Left cardiac atrium (tissue), 4 donors: ENCODE measurements at places on chromosomes 5 and 9.

- DNase-seq: peak; percentile 13
Measured at GRCh38 chr5:1515311-1515920, 8.3 kb downstream of the LPCAT1 start.

DNA sequence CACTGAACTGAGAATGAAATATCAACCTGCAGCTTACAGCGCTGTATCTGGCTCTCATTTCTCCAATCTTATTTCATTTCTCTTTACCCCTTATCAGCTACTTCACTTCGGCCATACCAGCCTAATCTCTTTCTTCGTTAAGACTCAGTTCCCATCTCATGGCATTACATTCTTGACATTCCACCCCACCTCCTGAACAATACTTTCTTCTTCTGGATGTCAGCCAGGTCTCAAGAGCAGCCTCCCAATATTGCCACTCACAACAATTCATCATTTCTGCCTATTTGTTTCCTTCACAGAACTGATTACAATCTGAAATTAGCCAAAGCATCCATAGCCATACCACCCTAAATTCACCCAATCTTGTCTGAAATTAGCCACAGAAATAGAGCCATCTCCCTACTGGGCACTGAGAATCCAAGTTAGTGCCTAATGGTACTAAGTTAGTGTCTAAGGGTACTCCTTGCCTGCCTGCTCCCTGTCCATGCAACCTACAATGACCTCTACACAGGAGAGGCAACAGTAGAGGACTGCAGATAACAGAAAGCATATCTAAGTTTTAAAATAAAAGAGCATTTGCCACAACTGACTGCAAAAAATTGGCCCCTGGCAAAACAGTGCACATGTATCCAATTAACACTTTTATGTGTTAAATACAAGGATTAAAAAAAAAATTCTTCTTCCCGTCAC lies 35.2 kb downstream of the SETX start:
- DNase-seq: no peak

DNA sequence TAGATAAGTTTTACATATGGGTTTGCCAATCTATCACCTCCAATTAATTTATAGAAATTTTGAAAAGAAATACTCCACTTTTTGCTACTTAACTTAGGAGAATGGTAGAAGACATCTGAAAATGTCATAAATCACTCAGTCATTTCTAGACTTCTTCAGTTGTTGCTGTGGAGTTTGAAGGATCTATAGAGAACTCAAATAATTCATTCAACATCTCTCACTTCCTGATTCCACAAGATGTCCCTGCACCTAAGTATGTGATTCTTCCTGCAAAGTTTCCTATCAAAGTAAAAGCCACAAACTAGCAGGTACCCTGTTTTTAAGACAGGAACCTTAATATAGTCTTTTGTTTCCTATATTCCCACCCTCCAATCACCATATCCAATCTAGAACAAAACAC lies 297.1 kb upstream of the ATP10B start:
- DNase-seq: no peak

- no peak for DNase-seq
Measured at GRCh38 chr5:14420101-14420811, 161.3 kb upstream of the OTULINL start.

DNA sequence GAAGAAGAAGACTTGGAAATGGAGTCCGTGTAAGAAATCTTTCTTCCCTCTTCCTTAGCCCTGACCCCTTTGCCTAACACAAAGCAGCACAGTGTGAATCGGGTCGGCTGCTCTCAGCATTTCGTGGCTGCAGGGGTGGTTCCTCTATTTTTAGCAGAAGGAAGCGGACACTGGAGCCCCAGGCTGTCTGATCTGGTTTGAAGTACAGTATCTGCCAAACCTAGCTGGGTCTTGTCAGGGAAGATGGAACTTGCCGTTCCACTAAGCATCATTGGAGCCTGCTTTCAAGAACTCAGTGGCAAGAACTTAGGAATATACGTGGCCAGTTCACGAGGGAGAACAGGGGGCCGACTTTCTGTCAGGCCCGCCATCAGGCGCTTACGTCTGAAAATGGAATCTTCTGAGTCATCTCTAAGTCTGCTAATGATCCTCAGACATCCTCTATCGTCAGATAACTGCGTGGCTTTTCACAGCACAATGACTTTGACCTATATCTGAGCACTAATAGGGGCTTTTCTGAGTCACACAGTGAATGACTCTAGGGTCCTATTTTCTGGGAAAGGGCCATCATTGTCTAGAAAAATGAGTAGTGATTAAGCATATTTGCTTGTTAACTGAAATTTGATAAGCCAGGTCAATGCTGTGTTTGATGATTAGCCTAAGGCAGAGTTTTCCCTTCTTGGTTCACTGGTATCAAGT lies 43.3 kb upstream of the NCS1 start:
- peak; percentile 55 for DNase-seq

GRCh38 chr5:37938076-37938852 lies 98.4 kb upstream of the GDNF start:
- DNase-seq: no peak

GRCh38 chr9:1129382-1129781 lies 79.2 kb downstream of the DMRT2 start:
- no peak for DNase-seq

DNA sequence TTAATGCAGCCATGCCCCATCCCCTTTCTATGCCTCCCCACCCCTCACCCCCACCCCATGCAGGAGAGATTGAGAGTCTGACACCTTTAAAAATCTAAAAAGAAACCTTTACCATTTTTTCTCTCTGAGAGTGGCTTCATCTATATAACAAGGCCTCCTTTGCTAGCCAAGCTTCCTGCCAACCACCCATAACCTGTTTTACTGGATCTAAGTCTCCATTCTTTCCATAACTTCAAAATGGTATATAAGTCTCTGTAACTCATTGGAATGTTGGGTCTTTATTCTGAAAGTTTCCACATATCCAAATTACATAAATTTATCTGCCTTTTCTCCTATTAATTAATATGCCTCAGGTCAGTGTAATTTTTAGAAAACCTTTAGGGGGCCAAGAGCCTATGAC lies 1174.0 kb downstream of the MAT2B start:
- DNase-seq: no peak

GRCh38 chr9:29556317-29556716 lies 1983.0 kb upstream of the C9orf72 start:
- DNase-seq: no peak

GRCh38 chr9:37382161-37382981 lies 40.1 kb upstream of the GRHPR start:
- DNase-seq: no peak

GRCh38 chr9:100619194-100619593 lies 41.3 kb downstream of the CAVIN4 start:
- no peak for DNase-seq

- DNase-seq: no peak
Measured at GRCh38 chr5:5306696-5307095, 115.8 kb upstream of the ICE1 start.

DNA sequence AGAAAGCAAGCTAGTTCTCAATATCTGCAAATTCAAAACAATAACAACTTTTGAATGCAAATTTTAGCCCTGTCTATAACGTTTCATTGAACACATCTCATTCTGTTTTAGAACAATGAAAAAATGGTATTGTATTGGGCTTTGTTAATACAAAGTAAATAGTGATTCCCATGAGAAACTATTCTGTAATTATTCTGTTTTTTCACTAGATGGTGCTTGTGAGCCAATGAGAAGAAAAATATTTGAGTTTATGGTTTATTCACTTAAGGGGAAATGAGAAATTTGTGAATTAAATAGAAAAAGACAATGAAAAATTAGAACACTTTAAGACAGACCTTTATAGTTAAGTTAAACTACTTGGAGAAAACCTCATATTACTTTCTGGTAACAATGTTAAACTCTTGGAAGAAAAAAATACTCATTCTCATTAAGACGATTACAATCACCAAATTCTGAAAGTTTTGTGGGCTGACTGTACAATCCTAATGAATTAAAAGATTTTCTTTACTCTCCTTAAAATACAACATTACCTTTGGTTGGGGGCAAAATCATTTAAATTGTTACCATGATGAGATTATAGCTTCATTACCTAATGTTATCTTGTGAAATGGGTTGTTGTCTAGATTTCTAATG lies 127.0 kb downstream of the NNT start:
- DNase-seq: no peak

DNA sequence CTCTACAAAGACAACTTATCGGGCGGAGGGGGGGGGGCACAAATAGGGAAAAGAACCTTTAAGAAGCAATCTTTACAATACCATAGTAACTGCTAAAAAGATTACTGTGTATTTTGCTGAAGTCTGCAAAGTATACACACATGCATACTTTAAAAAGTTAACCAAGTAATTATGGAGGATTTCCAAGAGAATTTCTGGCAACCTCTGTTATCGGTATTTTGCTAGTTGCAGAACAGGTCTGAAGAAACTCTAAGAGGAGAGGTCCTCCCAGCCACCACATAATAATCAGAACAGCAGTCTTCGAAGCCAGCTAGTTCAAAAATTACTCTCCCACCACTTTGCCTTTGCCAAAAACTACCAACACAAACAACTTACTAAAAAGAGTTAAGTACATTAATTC lies 56.1 kb downstream of the UBAP2 start:
- no peak for DNase-seq

- DNase-seq: no peak
Measured at GRCh38 chr5:66570201-66570600, 26.0 kb upstream of the MAST4 start.

DNA sequence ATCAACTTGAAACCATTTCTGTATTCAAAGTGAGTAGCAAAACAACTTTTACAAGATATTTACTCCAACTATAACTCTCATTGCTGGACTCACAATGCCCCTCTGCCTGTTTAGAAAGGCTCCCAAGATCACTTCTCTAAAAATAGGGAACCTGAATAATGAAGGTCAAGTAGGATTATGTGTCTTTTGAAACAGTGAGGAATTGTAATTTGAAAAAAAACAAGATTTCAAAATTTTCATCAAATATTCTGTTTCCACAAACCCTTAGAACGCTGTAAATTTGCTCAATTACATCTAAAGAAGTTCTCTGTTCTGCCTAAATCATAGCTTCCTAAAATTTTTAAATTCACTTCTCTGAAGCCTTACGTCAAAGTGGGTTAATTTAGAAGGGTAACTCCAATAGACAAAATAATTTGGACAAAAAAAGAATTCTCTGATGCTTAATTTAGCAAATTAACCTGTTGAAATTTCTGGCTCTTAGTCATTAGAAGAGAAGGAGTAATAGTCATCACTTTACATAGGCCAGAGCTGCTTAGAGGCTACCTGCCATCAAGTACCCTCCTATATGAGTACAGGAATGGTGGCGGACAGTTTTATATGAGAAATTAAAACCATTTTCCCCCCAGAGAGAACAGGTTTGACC lies 4.0 kb downstream of the ELL2 start:
- DNase-seq: no peak

DNA sequence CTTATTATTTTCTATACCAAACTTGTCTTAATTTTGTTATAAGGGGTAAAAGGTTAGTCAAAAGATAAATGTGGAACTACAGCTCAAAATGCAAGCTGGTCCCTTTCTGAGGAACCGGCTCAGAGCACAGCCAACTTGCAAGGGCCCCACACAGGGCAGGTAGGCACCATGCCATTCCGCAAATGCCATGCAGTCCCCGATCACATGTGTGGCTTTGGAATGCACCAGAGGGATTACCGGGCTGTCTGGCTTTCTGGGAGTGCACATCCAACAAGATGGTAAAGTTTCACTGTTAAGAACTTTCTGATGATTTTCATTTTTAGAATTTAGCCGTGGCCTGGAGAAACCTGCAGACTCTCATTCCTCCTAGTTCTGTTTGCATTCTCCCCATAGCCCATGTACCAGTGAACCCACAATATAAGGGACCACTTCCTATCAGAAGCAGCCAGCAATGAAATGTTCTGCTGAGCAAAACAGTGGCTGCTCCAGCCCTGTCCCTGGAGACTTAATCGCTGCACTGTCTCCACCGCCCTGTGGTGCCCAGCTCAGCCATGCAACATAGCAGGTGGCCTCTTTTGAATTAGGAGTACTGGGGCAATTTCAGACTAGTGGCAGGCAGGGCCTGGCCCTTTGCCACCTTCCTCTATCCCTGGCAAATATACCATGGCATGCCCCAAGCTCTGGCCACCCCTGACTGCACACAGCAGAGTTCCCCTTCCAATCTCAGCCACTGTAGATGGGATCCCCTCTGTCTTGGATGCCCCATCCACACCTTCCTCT lies 11.4 kb downstream of the SHB start:
- DNase-seq: no peak

GRCh38 chr5:128212191-128212806 lies 128.7 kb downstream of the SLC12A2 start:
- no peak for DNase-seq

DNA sequence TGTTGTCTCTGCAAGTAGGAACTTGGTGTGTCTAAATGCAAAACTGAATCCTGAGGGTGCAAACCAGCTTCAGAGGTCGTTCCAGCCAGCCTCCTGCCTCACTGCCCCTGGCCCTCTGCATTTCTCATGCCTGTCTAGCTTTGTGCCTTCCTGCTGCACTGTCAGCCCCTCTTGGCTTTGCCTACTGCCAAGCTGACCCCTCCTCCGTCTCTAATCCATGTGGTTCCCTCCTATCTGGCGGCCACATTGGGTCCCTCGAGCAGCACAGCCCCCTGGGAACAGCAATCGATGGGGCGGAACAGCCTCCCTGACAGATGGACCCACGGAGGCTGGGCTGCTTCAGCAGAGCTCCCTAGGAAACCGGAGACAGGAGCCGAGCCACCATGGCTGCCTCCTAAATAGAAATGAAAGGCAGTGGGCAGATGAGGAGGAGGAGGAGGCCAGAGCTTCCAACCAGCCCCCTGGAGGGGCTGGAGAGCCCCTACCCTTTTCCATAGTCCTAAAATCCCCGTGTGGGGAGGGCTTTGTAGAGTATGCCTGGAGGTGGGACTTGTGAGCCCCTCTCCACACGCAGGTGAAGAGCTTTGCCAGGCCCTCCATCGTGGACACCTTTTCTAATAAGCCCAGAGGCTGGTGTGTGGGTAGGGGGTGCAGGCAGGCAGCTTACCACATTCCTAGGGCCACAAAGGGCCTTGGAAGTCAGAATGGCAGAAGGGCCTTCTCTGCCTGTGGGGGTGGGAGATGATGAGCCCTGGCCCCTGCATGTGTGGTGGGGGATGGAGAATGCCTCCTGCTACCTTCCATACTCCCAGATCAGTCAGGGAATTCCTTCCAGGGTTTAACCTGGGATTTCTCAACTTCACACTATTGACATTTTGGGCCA lies 9.2 kb upstream of the CXXC5 start:
- DNase-seq: no peak

- no peak for DNase-seq
Measured at GRCh38 chr5:115450741-115451140, 93.8 kb downstream of the FEM1C start.

GRCh38 chr5:139063664-139064054 lies 134.5 kb downstream of the SIL1 start:
- no peak for DNase-seq

GRCh38 chr5:111142932-111143331 lies 50.8 kb downstream of the WDR36 start:
- DNase-seq: no peak

DNA sequence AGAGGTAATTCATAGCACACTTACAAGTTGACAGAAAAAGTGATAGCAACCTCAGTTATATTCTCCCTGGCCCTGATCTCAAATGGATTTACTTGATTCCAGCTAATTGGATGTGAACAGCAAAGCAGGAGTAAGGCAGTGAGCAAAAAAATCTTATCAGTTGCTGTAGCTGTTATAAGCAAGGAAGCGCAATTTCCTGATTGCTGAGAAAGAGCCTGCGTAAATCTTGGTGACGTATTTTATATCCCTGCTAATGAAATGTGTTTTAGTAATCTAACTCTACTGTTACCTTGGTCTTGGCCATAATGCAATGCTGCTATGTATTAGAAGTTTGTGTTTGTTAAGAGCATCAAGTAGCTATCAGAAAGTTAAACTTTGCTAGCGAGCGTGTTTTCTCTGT lies 661.2 kb upstream of the SEMA6A start:
- no peak for DNase-seq
